ENCODE measurements at places on chromosomes 4 and X.

DNA sequence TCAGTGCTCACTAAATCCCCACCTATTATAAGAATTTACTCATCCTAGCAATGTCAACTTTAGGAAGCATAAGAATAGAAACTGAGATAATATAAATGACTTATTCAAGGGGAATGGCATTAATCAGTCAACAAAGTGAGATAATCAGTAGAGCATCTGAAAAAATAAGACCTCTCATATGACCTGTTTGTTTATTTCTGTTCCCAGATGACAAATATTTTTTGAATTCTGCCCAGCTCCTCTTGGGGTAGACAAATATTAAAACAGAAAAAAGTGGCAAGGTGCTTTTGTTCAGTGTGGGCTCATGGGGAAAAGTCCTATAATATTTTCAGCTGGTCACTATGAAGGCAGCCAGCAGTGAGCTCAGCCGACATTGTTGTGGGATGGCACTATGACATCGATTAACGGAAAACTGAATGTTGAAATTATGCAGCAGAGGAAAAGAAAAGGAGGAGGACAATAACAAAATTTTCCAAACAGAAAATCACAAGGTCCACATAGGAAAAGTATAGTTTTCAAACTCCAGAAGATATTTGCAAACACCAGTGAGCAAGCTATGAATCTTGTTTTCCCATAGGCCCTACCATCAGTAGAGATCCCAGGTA, 109.6 kb downstream of the ANXA3 start:
- DNase-seq, result no peak

GRCh38 chrX:68978655-68979054, 149.8 kb downstream of the EFNB1 start:
- DNase-seq, result no peak

- no peak for DNase-seq
Measured at GRCh38 chr4:18858229-18858922, 836.8 kb upstream of the LCORL start.

- DNase-seq, result peak; percentile 5
Measured at GRCh38 chrX:39819921-39820849, 277.6 kb downstream of the BCOR start.

- no peak for DNase-seq
Measured at GRCh38 chrX:8432396-8432795, 32.2 kb upstream of the VCX3B start.

- DNase-seq, result no peak
Measured at GRCh38 chrX:136376713-136377112, 76.0 kb downstream of the ADGRG4 start.

DNA sequence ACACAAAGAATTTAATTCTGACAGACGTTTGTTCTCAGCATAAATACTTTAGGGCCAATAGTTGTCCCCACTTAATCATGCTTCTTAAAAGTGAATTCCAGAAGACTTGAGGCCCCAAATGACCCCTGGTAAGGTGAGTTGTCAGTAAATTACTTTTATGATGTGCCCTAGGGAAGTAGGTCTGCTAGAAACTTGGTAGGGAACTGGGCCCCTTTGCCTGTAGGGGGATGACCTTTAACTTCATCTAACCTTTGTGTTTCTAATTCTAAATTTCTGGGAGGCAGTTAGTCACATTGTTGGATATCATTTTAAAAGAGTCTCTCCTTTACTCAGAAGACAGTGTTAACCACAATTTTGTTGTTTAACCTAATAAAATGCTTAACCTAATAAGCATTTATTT, 28.8 kb downstream of the HHIP start:
- DNase-seq, result no peak

DNA sequence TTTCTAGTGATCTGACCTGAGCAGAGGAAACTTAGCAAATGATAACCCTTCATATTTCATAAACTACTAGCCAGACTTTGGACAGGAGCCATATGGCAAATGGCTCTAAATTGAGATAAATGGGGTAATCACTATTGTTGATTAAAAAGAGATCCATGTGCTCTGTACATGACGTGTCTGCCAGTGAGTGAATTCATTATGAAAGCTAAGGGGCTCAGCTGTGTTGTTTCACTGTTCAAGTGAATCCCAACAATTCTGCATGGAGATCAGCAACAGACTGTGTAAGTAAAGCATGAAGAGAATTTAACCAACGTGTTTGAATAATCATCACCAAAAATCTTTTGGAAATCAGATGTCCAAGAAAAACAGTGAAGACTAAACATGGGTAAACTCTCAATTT, 9.5 kb upstream of the QRFPR start:
- DNase-seq, result no peak

DNA sequence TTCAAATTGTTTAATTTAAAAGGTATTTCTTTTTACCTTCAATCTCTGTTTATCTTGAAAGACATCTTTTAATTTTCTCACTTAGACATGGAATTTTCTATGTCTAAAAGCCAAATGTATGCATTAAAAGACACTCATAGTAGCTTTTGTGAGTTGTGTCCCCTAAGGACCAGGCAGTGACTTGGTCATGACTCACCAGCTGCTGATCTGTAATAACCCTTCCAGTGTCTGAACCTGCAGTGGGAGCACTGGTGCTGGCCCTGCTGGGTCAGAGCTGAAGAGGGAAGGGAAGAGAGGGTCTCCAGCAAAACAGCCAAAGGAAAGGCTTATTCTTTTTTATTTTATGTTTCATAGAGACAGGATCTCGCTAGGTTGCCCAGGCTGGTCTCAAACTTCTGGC, 31.1 kb upstream of the SH3D19 start:
- no peak for DNase-seq

DNA sequence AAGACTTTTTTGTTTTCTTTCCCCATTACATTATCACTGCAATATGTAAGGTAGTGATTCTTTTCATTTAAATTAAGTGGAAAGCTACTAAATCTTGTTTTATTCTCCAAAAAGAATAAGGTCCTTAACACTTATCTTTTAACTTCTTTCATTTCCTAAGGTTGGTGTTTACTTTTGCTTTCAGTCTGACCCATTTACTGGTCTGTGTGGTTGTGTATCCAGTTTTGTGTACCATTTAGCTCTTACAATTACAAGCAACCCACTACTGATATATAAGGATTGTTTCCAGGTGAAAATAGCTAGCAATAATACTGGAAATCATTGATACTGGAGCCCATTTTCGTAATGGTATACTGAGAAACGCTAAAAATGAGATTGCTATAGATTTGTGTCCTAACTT, 123.1 kb upstream of the CXorf66 start:
- DNase-seq, result no peak

DNA sequence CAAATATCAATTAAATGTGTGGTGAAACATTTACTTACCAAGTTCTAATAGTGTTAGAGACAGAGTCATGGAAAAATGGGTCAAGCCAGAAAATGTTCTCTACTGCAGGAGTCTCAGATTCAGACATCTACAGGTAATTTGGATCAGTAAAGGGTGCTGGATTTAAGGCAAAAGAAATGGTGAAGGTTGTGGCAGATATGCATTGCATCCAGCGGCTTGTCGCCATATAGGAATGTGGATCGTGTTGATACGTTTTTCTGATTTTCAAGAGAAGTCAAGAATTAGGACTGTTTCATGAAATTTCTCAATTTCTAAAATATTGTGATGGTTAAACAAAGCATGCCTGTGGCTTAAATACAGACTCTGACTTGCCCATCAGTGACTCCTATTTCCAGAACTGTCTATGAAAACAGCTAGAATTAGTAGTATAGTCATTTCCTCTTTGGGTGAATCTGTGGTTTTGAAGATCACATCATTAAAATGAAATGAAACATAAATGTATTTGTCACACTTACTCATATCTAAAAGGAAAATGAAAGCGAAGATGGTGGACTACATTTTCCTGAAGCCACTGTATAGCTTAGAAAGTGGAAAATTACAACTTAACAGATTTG, 110.1 kb upstream of the VEGFC start:
- DNase-seq, result no peak

- no peak for DNase-seq
Measured at GRCh38 chr4:74329307-74329706, 21.0 kb downstream of the EPGN start.

DNA sequence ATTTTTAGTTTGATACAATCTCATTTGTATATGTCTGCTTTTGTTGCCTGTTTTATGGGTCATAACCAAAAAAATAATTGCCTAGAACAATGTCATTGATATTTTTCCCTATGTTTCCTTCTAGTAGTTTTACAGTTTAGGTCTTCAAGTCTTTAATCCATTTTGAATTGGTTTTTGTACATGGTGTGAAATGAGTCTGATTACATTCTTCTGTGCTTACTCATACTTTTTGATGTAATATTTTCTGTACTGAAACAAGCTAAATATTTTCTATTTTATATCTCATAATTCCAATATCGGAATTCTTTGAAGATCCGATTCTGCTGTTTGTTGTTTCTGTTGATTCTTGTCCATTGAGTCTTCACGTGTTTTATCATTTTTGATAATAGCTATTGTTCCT, 10.6 kb downstream of the TMEM156 start:
- DNase-seq, result no peak

DNA sequence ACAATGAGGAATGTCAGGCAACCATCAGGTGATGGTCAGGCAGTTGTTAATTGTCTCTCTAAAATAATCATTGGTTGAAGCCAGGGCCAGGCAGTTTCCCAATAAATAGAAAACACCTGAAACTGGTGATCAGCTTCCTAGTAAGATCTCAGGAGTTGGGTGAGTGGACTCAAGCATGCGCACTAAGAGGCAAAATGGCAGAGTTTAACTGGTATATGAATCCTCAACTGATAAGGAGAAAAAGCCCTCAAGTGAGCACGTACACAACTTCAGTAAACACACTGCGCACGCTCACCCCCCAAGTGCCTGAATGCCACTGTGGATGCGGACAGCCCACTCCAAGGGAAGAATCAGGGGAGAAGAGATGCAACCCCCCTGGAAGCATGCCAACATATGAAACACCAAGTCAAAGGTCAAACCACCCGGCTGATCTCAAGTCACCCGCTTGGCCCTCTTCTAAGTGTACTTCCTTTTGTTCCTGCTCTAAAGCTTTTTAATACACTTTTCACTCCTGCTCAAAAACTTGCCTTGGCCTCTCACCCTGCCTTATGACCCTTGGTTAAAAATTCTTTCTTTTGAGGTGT, 39.9 kb downstream of the LNX1 start:
- DNase-seq, result no peak

GRCh38 chr4:42331914-42332368, 65.3 kb upstream of the SHISA3 start:
- DNase-seq, result no peak

GRCh38 chr4:25976780-25977179, 62.8 kb downstream of the SMIM20 start:
- no peak for DNase-seq

- no peak for DNase-seq
Measured at GRCh38 chr4:75786938-75787337, 62.6 kb downstream of the USO1 start.

DNA sequence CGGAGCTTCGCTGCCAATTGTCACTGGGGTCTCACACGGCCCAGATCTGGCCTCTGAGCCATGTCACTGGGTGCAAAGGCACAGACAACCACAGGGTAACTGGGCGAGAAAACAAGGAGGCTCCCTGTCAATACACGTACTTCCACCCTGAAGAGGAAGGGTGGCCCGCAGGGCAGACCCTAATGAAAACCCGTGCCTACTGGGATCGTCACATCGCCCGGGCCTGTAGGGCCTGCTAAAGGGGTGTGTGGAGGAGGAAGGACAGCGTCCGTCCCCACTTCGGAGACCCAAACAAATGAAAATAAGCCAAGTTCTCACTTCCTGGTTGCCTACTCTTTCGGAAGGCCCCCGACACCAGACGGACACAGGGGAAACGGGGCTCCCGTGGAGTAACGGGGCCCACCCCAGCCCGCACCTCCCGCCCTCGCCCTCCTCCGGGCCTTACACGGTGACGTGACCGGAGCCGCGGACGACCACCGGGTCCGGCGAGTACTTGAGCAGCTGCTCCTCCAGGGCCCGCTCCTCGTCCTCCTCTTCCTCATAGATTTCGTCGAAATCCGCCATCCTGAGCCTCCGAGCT, 578 bp downstream of the CHIC2 start:
- no peak for DNase-seq

- DNase-seq, result no peak
Measured at GRCh38 chr4:7793186-7793585, 146.5 kb downstream of the AFAP1 start.

- DNase-seq, result no peak
Measured at GRCh38 chrX:147699061-147699460, 212.7 kb upstream of the FMR1 start.

DNA sequence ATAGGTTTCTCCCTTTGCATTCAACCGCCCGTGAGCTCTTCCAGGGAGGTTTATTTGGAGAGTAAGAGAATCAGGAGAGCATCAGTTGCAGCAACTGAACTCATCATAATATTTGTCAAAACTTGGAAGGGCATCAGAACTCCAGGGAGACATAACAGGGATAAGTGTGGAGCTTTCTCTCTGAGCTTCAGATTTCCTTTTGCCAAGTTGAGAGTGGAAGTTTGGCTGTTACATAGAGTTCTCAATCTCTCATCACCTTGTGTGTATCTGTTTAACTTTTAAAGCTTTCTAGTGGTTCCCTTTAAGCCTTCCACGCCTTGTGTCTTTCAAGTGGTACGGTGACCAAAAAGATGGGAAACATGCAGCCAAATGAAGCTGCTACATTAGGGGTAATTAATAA, 18.8 kb downstream of the BMP3 start:
- no peak for DNase-seq

- peak; percentile 57 for DNase-seq
Measured at GRCh38 chr4:56821381-56822243, at the start of gene SPINK2. TSS of gene SPINK2 (minus strand) at chr4:56821701. CDS start at chr4:56821662, 39 bp downstream.

GRCh38 chr4:94488670-94489069, 36.9 kb downstream of the PDLIM5 start:
- no peak for DNase-seq

- no peak for DNase-seq
Measured at GRCh38 chr4:146450524-146450923, 71.2 kb downstream of the SLC10A7 start.

DNA sequence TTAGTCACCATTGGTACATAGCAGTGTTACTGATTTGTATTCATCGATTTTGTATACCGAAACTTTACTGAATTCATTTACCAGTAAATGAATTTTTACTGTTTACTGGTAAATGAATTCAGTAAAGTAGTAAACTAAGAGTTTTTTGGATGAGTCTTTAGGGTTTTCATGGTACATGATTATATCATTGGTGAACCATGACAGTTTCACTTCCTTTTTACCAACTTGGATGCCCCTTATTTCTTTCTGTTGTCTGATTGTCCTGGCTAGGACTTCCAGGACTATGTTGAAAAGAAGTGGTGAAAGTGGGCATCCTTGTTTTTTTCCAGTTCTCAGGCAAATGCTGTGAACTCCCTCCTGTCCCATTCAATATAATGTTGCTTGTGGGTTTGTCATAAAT, 494.9 kb downstream of the GALNTL6 start:
- no peak for DNase-seq

GRCh38 chr4:76688619-76689144, 209.3 kb downstream of the SOWAHB start:
- DNase-seq, result no peak

- no peak for DNase-seq
Measured at GRCh38 chrX:1754077-1754476, 139.2 kb downstream of the ASMT start.

- DNase-seq, result no peak
Measured at GRCh38 chr4:113659127-113659526, 102.4 kb downstream of the CAMK2D start.
